ENCODE measurements at places on chromosomes 4 and X.

DNA sequence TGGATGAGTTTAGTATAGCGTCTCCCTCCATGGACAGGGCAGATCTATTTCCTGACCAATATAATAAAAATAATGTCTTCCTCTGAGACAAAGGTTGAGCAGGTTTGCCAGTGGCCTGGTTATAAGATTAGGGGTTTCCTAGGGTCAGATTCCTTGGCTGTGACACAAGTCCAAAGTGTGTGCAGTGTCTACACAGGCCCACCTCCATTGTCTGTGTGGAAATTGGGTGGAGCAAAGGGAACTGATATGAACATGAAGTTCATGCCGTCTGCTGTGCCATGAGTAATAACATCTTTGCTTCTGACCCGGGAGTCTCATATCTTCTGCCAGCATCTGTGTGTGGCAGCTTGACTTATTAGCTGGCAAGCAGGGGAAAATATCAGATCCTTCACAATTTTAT lies 187.7 kb upstream of the BOD1L1 start:
- no peak overlapping the region for H3K27ac ChIP-seq
- H3K4me1 ChIP-seq, result no peaks in the 10 kb centered on the region
- H3K4me3 ChIP-seq, result no peak overlapping the region
- H3K36me3 ChIP-seq, result no peaks in the 10 kb centered on the region

- H3K27ac ChIP-seq, result no peak overlapping the region
- no peaks in the 10 kb centered on the region for H3K27me3 ChIP-seq
- DNase-seq, result no peak
- H3K4me3 ChIP-seq, result no peak overlapping the region
- no peaks in the 10 kb centered on the region for H3K36me3 ChIP-seq
Observed at GRCh38 chr4:24980740-24981139, 50.0 kb downstream of the LGI2 start.

GRCh38 chr4:124105212-124105611 lies 607.3 kb downstream of the ANKRD50 start:
- no peaks in the 10 kb centered on the region for H3K27me3 ChIP-seq
- DNase-seq, result no peak
- no peak overlapping the region for H3K27ac ChIP-seq
- no peaks in the 10 kb centered on the region for H3K36me3 ChIP-seq
- no peak overlapping the region for H3K4me3 ChIP-seq
- no peaks in the 10 kb centered on the region for H3K4me1 ChIP-seq

GRCh38 chr4:118772081-118772766 lies 63.7 kb downstream of the SEC24D start:
- H3K4me1 ChIP-seq, result no peaks in the 10 kb centered on the region
- no peak for DNase-seq
- H3K36me3 ChIP-seq, result peaks cover 1% of the 10 kb centered on the region
- H3K27ac ChIP-seq, result no peak overlapping the region
- H3K27me3 ChIP-seq, result no peaks in the 10 kb centered on the region

- H3K36me3 ChIP-seq, result no peaks in the 10 kb centered on the region
- H3K27ac ChIP-seq, result no peak overlapping the region
- no peaks in the 10 kb centered on the region for H3K27me3 ChIP-seq
- no peak for DNase-seq
- no peak overlapping the region for H3K4me3 ChIP-seq
Observed at GRCh38 chrX:10168226-10168625, 11.5 kb downstream of the CLCN4 start.

- no peaks in the 10 kb centered on the region for H3K4me1 ChIP-seq
- DNase-seq, result no peak
- no peak overlapping the region for H3K27ac ChIP-seq
Observed at GRCh38 chr4:107757864-107758476, 37.9 kb upstream of the PAPSS1 start.

DNA sequence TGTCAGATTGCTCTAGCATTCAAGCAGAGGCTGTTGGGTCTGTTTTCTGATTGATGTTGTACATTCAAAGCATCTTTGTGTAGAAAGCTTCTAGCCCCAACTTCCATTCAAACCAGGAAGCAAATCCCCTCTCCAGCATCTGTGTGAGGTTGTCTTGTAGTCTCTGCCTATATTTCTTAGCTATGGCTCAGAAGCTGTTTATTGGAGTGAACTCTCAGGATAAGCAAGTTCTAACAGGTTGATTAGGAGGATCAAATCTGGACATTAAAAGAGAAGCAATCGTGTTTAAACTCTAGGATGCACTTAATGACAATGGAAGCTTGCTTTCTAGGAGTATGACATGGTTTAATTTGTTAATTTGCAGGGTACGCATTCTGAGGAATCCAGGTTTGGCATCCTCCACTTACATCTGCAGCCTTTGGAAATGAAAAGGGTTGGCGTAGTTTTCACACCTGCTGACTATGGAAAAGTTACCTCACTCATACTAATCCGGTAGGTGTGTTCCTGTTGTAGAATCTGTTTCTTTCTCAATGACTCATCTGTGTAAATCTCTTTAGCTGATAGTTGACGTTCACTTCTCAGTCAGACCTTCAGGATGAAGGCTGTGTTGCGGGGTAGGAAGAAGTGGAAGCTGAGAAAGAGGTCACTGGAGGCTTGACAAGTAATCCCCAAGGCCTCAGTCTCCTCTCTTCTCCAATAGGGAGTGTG lies 88.0 kb upstream of the TLR2 start:
- no peaks in the 10 kb centered on the region for H3K4me1 ChIP-seq
- H3K36me3 ChIP-seq, result peaks cover 81% of the 10 kb centered on the region
- no peak for DNase-seq

- H3K27ac ChIP-seq, result no peak overlapping the region
- no peaks in the 10 kb centered on the region for H3K27me3 ChIP-seq
- H3K4me1 ChIP-seq, result no peaks in the 10 kb centered on the region
- no peak overlapping the region for H3K4me3 ChIP-seq
- no peak for DNase-seq
Observed at GRCh38 chr4:145852256-145852839, 86.3 kb downstream of the ZNF827 start.

- H3K4me1 ChIP-seq, result no peaks in the 10 kb centered on the region
- DNase-seq, result no peak
- no peak overlapping the region for H3K4me3 ChIP-seq
Observed at GRCh38 chr4:122305853-122306252, 73.0 kb upstream of the ADAD1 start.

DNA sequence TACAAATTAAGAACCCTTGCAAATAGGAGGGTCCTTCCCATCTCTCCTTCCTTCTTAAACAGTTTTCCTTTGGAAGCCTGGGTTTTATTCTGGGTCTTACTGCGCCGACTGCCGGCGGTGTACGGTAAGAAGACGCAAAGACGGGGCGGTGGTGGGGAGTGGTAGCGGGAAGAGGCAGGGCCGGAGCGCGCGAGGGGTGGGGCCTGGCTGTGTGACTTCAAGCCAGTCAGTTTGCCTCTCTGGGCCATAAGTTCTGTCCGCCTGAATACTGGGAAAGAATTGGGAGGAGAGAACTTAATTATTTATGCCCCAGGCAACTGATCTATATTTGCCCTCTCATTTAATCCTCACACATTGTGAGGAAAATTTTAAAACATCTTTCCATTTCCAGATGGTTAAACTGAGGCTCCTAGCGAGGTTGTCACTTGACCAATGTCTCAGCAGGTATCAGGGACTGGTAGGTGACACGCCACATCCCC lies 726 bp upstream of the KANTR start:
- H3K4me3 ChIP-seq, result peak overlapping the region; percentile 63
- peak overlapping the region; percentile 59 for H3K27ac ChIP-seq
- H3K27me3 ChIP-seq, result no peaks in the 10 kb centered on the region
- H3K4me1 ChIP-seq, result no peaks in the 10 kb centered on the region
- DNase-seq, result peak; percentile 58

DNA sequence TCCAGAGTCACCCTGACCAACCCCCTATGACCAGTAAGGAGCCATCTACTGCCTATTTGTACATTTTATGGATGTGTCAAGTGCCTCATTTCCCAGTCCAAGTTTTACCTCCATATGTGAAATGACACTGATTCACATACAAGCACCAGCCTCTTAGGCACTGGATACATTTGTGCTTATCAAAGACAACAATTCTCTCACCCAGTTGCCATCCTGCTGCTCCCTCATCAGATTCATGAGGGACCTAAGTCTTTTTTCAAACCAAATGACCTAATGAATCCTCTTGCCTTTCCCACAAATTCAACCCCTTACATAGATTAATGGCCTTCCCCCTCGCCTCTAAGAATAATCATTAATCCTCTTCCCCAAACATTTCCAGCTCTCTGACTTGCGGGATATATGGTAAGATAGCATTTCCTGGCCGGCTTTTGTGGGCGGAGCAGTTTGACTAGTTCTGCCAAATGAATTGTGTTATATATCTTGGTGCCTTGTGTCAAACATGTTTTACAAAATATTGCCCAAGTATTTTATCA lies 233.9 kb downstream of the ARAP2 start:
- H3K27ac ChIP-seq, result no peak overlapping the region
- no peak for DNase-seq
- no peaks in the 10 kb centered on the region for H3K27me3 ChIP-seq
- H3K4me1 ChIP-seq, result no peaks in the 10 kb centered on the region
- no peaks in the 10 kb centered on the region for H3K36me3 ChIP-seq
- no peak overlapping the region for H3K4me3 ChIP-seq

DNA sequence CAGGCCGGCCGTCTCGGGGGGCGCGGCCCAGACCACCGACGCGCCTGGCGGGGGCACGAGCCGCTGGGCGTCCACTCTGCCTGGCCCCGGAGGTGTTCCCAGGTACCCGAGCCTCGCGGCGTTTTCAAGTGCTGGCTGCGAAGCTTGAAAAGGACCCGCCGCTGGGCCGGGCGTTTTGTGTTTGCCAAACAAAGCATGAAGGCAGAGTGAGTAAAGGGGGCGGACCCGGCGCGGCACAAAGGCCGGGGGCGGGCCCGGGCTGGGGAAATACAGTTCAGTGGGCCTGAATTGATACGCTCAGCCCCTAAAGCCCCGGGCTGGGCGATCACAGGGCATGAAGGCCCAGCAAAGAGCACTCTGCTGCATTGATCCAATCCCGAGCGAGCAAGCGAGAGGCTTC lies 65.4 kb downstream of the SOX3 start:
- no peak overlapping the region for H3K27ac ChIP-seq
- no peaks in the 10 kb centered on the region for H3K27me3 ChIP-seq
- DNase-seq, result no peak
- no peak overlapping the region for H3K4me3 ChIP-seq
- no peaks in the 10 kb centered on the region for H3K36me3 ChIP-seq

DNA sequence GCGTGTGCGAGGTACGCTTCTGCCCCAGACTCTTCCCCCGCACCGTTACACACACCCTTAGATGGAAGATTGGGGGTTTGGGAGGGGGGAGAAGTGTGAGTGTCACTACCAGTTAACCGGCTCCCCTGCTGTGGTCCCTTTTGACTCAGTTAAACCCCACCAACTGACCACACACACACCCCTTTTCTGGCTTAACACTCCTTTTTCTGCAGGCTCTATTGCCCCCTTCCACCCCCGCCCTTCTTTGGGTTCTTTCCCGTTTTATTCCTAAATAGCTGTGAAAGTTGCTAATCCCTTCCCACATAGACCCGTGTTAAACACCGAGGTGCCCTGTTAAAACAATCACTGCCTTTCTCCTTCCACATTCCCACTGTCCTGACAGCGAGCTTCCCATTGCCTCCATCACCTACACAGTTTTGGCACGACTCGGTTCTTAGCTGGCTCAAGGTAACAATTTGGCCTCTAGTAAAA lies 3.7 kb upstream of the NR3C2 start:
- peaks cover 8% of the 10 kb centered on the region for H3K4me1 ChIP-seq
- DNase-seq, result no peak
- no peaks in the 10 kb centered on the region for H3K36me3 ChIP-seq

GRCh38 chr4:81471298-81471587 lies 464 bp downstream of the RASGEF1B start:
- H3K27ac ChIP-seq, result peak overlapping the region; percentile 95
- no peaks in the 10 kb centered on the region for H3K36me3 ChIP-seq
- H3K27me3 ChIP-seq, result no peaks in the 10 kb centered on the region
- no peak for DNase-seq

- H3K4me1 ChIP-seq, result no peaks in the 10 kb centered on the region
- peaks cover 16% of the 10 kb centered on the region for H3K36me3 ChIP-seq
- no peak overlapping the region for H3K27ac ChIP-seq
- no peak for DNase-seq
Observed at GRCh38 chr4:88445252-88445651, 11.7 kb upstream of the HERC5 start.

DNA sequence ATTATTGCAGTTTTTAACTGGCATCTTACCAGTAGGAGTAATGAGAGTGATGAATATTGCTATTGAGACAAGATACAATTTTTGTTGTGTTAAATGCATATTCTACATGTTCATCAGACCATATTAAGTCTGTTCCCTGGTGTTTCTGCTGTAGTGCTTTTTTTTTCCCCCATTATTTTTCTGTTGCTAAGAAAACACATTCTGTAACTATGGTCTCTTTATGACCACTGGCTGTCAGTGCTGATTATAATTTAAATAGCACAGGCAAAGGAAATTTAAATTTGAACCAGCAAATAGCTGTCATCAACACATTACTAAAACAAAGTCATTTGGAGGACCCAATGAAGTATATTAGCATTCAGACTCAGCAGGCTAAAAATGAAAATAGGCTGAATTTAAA lies 98.3 kb upstream of the ANKRD50 start:
- H3K36me3 ChIP-seq, result no peaks in the 10 kb centered on the region
- H3K4me1 ChIP-seq, result no peaks in the 10 kb centered on the region
- no peaks in the 10 kb centered on the region for H3K27me3 ChIP-seq

DNA sequence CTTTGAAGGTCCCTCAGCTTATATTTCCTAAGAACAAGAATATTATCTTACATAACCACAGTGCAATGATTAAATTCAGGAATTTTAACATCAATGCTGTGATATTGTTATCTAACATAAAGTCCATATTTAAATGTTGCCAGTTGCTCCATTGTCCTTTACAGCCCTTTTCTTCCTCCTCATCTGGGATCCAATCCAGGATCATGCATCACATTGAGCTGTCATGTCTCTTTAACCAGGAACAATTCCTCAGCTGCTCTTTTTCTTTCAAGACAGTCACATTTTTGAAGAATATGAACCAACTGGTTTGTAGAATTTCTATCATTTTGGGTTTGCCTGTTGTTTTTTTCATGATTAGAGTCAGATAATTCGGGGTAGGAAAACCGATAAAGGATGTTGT lies 12.0 kb downstream of the TMSB4X start:
- H3K27me3 ChIP-seq, result no peaks in the 10 kb centered on the region
- no peak for DNase-seq
- H3K4me3 ChIP-seq, result no peak overlapping the region
- peaks cover 43% of the 10 kb centered on the region for H3K4me1 ChIP-seq
- no peaks in the 10 kb centered on the region for H3K36me3 ChIP-seq
